ENCODE measurements at places on chromosomes 3 and 15.

- no peak for DNase-seq
These were observed 38.8 kb downstream of the KLHL25 start for GRCh38 chr15:85755942-85756341.

DNA sequence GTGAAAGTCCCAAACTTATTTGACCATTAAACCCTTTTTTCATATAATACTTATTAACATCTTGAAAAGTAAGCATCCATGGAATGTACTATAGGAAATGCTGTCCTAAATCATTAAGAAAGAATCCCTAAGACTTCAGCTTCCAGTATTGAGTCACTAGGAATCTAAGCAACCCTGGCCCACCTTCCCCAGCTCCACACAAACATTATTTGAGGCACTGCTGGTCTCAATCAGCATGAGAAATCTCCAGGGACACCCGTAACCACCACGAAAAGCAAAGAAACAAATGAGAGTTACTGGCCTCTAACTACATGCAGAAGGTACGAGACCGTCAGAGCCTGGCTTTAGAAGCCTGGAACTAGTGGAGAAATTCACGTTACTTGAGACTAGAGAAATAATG, 68.2 kb downstream of the POLQ start:
- no peak for DNase-seq

DNA sequence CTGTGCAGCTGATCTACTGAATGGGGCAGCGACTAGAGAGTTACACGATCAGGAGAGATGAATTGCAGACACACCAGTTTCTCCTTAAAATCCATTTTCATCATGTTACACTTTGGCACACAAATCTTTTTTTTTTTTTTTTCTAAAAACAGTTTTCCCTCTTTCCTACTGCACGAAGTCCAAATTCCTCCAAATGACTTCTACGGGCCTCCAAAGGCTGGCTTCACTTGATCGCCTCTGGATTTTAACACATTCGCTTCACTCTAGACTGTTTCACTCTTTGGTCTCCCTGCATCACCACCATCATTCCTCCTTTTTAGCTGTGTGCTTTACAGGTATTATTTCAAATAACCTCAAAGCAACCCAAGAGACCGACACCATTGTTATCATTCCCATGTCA, 268.6 kb downstream of the RORA start:
- no peak for DNase-seq

- no peak for DNase-seq
These were observed 420.9 kb upstream of the NECTIN3 start for GRCh38 chr3:110650741-110651140.

- no peak for DNase-seq
These were observed 79.8 kb upstream of the IGF1R start for GRCh38 chr15:98568382-98569017.
